ENCODE measurements at places on chromosomes 11 and 22. TPM values are rescaled to one million over a fixed set of nuclear protein-coding genes. Genes with fewer than 3 reads are reported as not detected.
A peak's percentile ranks its signal among the peaks of the same experiment; 100 is the strongest.

DNA sequence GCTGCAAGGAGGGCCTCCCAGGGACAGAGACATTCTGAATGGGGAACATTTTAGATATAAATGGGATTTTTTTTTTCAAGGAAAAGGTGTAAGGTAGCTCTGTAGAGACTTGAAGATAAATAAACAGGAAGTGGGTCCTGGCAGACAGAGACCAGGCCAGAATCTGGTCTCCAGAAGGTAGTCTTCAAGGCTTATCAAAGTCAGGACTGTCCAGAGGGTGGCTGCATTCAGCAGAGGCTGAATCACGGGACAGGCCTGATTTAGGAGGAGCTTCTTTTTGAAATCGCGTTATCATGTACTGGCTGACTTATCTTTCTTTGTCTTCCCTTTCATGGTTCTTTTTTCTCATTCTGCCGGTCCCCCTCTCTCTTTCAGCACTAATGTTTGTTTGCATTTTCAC is 542.9 kb downstream of the NTM start:
- no peak for DNase-seq

DNA sequence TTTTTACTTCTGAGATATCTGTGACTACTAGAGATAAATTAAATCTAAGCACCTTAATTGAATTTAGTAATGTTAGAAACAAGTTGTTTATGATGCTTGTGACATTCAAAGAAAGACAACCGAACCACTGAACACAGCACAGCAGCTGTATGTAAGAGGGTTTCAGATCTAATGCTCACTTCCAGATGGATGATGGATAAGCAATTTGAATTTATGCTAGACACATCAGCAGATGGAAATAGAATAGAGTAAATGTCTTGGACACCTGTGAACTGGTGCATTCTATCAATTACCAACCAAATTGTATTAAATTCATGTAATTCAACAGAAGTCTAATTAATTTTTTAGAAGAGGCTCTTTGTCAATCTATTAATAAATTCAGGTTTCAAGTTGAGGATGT is 306.3 kb downstream of the CNTN5 start:
- no peak for DNase-seq

DNA sequence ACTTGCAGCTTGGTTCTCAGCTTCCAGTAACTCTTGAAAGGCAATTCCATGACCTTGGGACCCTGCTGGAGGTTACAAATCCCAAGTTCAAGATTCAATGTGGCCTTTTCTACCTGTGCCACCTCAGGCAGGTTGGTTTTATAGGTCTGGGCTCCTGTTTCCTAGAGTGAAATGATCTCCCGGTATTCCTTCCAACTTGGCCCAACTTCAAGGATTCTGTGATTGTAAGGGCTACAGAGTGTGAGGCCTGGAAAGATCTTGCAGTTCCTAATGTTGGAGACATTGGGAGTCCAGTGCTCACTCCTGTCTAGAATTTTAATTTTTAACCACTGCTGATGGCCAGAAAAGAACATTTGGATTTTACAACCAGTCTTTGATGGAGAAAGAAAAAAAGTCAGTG is 91.6 kb downstream of the LDLRAD3 start:
- DNase-seq = no peak

GRCh38 chr22:17637490-17638181 is 921 bp upstream of the BCL2L13 start:
- DNase-seq = no peak

GRCh38 chr11:83723999-83724398 is 437.8 kb upstream of the CCDC90B start:
- no peak for DNase-seq

DNA sequence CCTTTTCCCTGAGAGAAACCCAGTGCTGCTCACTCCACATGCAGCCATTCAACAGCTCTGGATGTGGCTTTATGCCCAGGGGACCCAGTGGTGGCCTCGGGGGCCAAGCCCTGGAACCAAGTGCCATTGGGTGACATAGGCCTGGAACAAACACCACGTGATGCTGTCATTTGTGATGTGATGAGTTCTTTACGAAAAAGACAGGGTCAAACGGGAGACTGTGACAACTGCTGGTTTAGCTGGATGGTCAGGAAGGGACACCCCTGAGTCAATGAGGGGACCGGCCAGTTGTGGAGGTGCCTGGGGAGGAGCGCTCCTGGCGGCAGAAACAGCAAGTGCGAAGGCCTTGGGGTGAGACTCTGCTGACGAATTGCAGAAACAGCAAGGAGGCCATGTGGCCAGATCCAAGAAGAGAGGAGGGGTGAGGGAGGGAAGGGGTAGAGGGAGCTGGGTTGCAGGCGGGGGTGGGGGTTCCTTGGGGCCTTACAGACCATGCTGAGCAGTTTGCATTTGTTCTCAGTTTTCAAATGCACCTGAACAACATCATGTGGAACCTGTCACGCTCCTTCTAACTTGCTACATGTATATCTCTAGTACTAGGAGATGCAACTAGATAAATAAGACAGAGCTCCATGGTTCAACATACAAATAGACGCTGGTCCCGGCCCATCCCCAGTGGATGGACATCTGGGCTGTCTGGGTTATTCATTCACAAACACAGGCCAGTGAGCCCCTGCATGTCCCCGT is 56.1 kb downstream of the IGLL5 start:
- peak; percentile 22 for DNase-seq

GRCh38 chr11:72642884-72643522 is 31.2 kb downstream of the PDE2A start:
- DNase-seq = peak; percentile 71

DNA sequence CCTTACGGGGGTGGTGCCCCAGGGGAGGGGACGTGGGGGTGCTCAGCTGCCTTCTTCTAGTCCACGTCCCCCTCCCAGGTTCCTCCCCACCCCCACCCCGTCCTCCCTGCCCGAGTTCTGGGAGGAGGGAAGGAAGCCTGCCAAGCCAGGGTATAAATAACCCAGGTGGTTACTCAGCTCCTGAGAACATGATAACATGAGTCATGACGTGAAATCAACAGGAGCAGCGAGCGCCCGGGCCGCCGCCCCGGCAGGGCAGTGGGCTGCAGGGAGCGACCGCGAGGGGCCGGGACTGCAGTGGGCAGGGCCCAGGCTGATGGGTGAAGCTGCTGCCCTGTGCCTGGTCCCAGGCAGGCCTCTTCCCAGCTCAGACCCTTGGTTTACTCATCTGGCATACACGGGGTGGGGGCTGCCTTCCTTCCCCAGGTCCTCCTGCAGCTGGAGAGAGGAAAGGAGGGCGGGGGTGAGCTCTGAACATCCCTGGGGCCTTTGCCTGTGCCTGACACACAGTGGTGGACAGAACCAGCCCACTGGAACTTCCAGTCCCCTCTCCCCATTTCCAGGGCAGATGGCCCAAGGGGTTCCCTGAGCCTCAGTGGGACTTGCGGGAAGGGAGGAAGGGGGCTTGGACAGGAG is 8.8 kb upstream of the PDGFB start:
- no peak for DNase-seq

GRCh38 chr11:120717623-120718022 is 206.1 kb downstream of the GRIK4 start:
- DNase-seq = no peak

DNA sequence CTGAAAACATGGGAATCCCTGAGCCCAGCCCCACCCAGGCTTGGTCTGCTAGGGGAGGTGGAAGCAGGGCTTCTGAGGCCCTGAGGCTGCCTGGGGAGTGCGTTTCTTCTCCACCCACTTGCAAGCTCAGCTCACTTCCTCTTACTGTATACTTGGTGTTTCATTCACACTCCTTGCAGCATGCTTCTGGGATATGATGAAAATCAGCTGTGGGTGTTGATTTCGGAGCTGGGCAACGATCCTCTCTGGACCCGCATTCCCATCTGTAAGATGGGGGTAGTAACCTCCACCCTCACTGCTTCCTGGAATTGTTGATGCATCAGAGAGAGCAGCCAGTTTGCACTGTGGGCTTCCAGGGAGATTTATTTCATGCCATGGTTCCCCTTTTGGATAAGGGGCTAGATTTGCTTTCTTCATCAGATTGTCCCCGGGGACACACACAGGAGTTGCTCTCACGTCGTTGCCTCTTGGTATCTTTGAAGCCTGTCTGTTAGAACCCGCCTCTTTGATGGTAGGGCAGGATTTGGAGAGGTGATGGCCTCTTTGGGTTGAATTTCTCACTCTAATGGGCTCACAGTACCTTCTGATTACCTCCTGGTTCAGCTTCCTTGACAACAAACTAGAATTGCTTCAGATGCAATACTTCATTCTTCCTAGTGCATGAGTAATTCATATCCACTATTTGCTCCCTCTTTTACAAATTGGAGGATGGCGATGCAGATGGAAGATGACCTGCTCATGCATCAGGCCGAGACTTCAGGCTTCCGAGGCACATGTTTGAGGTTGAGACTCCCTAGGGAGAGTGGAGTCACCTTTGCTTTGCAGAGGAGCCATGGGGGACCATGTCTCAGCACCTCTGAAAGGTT is 40.4 kb downstream of the BCR start:
- peak; percentile 44 for DNase-seq

- no peak for DNase-seq
Observed at GRCh38 chr11:6932145-6932544, 5.9 kb downstream of the ZNF215 start.

GRCh38 chr11:61066645-61067044 is 35.6 kb upstream of the CD5 start:
- no peak for DNase-seq

GRCh38 chr11:90113541-90113940 is 20.9 kb upstream of the NAALAD2 start:
- no peak for DNase-seq

DNA sequence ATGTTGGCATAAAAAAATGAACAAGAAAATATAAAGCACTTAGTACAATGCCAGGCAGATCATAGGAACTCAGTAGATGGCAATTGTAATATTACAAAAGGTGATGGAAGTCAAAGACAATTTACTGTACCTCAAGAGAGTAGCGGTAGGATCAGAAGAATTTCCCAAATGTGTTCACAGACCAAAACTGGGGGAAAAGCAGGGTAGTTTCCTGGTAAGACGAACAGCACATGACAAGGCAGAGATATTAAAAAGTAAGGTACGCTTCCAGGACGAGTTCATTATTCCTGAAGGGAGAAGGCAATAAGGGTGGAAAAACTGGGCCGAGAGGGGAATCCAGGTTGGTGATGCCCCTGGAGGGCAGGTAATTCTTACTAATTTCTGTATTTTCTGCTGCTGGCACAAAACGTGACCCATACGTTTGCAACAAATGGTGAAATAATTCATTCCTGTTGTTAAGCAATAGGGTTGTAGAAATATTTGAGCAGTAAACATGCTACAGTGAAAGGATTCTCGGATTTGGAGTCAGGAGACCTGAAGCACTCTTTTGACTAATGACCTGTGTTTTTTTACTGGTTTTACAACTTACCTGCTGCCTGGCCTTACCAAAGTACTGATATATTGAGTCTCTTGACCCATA is 786 bp upstream of the ANKRD42 start:
- DNase-seq = no peak

GRCh38 chr11:26027887-26028286 is 304.0 kb upstream of the ANO3 start:
- DNase-seq = no peak

The WBP2NL gene
- 1.7 TPM for total RNA-seq

The GUCY1A2 gene
- total RNA-seq = not detected

The TMPRSS6 gene
- 1.8 TPM for total RNA-seq

The ALX4 gene
- total RNA-seq = not detected

The MYBPC3 gene
- total RNA-seq = not detected

The TUBGCP6 gene
- total RNA-seq = 80.1 TPM

The CARD18 gene
- total RNA-seq = not detected

The CRYBA4 gene
- not detected for total RNA-seq

The C22orf42 gene
- not detected for total RNA-seq

The FDXACB1 gene
- 7.9 TPM for total RNA-seq
